ENCODE measurements at places on chromosomes 1 and 21.

GRCh38 chr21:15401331-15401730 is 328.5 kb upstream of the USP25 start:
- DNase-seq = no peak

GRCh38 chr1:112309499-112309898 is 86.5 kb upstream of the CTTNBP2NL start:
- no peak for DNase-seq

DNA sequence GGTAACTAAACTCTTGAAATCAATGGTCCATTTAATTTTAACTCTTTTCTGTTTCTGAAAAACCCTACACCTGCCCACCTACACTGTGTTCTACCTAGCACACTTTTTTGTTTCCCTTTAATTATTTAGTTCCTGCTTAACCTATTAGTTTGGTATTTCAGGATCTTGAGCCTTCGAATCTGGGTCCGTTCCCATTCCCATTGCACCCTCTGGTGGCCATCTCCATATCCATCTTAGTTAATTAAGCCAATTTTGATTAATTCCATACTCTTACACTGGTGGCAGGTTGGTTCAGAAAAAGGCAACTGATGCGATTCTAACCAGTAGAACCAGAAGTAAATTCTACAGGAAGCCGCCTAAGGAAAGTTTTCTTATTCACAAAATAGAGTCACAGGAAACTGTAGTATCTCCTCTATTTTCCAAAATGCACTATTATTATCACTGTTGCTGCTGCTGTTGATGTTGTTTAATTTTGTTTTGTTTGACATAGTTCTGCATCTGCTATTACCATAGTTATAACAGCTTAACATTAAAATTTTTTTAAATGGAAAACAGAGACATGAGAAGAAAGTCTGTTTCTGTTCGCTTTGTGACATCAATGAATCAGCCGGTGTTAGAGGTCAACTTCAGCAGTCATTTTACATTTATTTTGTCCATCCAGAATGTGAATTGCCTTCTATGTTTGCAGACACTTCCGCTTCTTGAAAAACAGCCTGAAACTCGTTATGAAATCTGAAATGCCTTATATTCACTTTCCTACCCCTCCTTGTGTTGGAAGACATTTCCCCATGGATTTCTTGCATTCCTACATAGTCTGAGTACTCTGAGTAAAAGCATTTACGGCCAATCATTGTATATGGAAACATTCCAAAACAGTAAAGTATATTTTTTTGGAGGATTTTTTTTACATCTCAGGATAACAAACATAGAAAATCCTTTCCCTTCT is 115.5 kb upstream of the NCAM2 start:
- no peak for DNase-seq

DNA sequence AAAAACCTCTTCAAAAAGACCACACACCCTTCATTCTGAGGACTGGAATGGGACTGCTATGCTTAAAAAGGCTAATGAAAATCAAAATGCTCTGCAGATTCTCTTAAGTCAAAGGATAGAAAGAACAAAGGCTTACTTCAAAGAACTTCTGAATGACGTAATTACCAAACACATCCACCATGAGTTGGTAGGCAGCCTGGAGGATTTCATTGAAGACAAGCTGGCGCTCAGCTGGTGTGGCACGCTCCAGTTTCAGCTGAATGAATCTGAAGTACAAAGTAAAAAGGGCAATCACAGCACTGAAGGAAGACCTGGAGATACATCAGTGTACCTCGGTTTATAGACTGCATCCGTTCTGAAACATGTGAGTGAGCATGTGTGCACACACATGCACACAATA is 43.5 kb upstream of the SDC3 start:
- DNase-seq = no peak

DNA sequence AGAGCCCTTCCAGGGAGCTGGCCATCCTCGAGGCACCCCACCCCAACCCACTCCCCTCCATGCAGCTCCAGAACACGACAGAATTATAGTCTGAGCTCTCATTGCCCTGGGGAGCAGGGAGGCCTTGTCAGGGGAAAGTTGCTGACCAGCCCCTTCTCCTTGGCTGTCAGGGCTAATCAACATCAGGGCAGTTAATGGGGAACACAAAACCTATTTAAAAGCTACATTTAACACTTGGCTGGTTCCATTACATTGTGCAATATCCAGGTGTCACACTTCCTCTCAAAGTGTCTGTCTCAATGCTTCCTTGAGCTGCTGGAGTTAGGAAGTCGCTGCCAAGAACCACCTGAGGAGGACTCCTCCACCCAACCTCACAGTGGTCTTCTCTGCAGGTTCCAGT is 111.8 kb upstream of the GRIK3 start:
- DNase-seq = no peak

- no peak for DNase-seq
Measured at GRCh38 chr1:164477343-164477742, 81.6 kb upstream of the PBX1 start.

DNA sequence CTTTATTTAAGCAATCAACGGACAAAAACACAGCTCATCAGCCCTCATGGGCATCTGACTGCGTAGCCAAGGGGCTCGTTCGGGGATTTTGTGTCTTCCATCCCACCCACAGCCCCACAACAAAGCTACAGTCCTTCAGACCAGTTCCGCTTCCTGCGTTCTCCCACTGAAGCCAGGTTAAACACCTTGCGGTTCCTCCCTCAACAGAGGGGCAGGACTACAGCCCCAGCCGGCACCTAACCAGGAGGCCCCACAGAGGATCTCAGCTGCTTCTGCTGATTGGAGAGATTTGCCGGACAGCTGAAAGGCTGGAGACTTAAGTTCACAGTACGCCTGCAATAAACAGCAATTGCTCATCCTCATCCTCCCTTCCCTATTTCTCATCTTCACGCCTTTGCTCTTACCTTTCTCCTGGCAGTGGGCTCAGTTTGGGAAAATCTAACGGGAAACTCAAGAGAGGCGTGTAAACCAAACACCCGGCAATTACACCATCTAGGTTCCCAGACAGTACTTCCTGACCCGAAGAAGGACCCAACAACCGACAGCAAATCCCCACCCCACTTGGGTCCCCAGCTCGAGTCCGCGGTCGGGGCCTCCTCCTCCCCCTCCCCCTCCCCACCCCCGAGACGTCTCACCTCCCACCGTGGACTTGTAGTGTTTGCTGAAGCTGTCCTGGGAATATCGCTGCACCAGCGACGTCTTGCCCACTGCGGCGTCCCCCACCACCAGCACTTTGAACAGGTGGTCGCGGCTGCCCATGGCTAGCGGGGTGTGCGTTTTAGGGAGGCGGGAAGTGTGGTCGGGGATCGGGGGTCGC is 876 bp downstream of the RAB29 start:
- DNase-seq = peak; percentile 69

DNA sequence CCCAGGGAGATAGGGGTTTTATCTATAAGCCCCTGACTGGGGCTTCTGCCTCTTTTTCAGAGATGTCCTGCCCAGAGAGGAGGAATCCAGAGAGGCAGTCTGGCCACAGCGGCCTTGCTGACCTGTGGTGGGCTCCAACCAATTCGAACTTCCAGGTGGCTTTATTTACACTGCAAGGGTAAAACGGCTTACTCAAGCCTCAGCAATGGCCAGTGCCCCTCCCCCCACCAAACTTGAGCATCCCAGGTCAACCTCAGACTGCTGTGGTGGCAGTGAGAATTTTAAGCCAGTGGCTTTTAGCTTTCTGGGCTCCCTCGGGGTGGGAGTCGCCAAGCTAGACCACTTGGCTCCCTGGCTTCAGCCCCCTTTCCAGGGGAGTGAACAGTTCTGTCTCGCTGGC is 384.0 kb upstream of the BEND5 start:
- DNase-seq = no peak

- no peak for DNase-seq
Measured at GRCh38 chr1:41383094-41383852, 22.0 kb downstream of the FOXO6 start.

- DNase-seq = no peak
Measured at GRCh38 chr1:110370827-110371226, 20.0 kb downstream of the SLC16A4 start.

DNA sequence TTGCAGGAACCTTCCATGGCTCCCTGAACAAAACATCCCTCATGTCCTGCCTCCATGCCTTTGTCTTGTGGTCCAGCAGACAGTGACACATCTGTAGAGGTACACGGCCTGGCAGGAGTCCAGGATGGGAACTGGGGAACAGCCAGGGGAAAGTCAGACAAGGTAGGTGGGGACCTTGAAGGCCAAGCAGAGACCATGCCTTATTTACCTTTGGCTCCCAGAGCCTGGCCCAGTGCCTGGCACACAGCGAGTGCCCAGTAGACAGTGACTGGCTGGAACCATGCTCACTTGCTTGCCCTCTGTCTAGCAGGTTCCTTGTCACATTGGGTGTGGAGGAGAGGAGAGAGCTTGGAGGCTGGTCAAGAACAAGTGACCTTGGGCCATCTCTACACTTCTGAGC is 81.0 kb downstream of the BCAR3 start:
- no peak for DNase-seq

DNA sequence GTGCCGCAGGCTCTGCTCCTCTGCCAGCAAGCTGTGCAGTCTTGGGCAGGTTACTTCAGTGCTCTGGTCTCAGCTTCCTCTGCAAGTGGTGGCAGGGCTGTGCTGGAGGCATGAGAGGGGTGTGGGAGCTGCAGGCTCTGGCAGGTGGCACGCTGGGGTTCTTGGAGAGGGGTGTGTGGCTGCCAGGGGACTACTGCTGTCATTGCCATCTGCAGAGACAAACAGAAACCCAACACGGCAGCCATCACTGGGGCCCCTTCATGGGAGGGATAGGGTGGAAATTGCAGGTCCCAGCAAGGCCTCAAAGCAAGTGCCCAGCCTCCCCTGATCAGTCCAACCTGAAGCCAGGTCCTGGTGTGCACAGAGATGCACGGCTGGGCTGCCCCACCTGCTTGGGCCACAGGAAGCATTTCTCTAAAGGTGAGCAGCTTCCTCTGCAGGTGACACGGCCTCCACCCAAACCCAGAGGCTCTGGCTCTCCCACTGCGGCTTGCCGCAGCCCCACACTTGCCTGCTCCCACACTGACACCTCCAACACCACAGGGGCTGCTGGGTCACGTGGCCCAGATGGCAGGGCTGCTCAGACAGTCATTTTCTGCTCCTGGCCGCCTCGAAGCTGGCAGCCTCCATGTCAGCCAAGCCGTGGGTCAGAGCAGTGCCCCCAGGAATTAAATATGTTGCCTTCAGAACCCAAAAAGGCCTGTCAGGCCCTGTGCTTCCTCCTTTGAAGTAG is 4.1 kb upstream of the COL6A2 start:
- DNase-seq = peak; percentile 36

GRCh38 chr1:158180741-158181576 is at the start of gene CD1D:
Gene CD1D, plus strand, starts transcription at chr1:158180895. Its CDS starts 207 bp downstream, at chr1:158181102.
- DNase-seq = peak; percentile 13

- DNase-seq = no peak
Measured at GRCh38 chr1:220882061-220882891, 3.0 kb downstream of the HLX start.

DNA sequence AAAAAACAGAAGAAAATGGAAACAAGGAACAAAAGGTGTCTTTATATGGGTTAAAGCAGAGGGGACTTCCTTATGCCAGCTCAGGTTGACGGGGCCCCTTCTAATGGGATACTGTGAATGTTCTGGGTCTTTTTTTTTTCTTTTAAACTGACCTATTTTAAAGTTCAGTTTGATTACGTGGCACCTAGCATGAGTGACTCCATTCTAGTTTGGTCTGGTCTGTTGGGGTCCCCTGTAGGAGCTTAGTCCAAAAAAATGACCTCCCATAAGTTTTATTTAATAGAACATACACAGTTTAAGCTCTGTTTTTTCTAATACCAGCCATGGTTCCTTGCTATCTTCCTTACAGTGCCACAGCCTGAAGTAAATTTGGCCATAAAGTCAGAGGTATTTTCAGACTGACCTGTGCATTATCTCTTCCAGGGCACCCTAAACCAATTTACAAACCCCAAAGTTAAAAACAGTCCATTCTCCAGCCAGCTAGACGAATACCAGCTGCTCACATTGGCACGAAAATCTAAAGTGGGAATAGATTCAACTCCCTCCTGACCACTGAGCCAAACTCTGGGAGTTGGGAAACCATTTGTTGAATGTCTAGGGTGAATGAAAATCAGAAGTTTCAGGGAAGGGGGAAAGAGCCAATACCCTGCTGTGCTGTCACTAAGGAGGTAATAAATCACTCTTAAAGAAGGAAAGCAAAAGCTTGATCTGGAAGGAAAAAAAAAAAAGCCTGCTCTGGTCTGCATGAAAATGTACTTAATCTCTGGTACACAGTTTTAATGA is 42.4 kb downstream of the AKNAD1 start:
- DNase-seq = no peak

GRCh38 chr21:45511007-45511406 is 31.2 kb downstream of the SLC19A1 start:
- DNase-seq = no peak

- peak; percentile 66 for DNase-seq
Measured at GRCh38 chr1:230976825-230977747, 1.6 kb downstream of the TTC13 start.

- no peak for DNase-seq
Measured at GRCh38 chr21:31162827-31163226, 124.6 kb upstream of the KRTAP19-8 start.

DNA sequence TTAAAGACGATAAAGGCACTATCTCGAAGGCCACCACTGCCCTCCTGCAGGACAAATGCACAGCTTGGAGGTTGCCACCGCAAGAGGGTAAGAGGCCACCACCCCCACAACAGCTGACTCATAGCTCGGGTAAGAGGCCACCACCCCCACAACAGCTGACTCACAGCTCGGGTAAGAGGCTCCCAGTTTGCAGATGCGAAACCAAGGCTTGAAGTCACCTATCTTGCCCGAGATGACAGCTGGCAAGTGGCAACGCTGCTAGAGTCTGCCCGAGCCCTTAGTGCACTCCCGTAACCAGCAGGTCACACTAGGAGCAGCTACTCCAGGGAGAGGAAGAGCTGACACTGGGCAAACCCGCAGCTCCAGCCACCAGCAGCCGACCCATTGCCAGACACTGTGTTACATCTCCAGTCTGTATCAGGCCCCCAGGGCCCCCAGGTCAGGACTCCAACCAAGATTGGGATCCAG is 17.1 kb upstream of the SPSB1 start:
- peak; percentile 36 for DNase-seq

GRCh38 chr1:52976183-52977035 is 49.3 kb downstream of the SCP2 start:
- DNase-seq = no peak

DNA sequence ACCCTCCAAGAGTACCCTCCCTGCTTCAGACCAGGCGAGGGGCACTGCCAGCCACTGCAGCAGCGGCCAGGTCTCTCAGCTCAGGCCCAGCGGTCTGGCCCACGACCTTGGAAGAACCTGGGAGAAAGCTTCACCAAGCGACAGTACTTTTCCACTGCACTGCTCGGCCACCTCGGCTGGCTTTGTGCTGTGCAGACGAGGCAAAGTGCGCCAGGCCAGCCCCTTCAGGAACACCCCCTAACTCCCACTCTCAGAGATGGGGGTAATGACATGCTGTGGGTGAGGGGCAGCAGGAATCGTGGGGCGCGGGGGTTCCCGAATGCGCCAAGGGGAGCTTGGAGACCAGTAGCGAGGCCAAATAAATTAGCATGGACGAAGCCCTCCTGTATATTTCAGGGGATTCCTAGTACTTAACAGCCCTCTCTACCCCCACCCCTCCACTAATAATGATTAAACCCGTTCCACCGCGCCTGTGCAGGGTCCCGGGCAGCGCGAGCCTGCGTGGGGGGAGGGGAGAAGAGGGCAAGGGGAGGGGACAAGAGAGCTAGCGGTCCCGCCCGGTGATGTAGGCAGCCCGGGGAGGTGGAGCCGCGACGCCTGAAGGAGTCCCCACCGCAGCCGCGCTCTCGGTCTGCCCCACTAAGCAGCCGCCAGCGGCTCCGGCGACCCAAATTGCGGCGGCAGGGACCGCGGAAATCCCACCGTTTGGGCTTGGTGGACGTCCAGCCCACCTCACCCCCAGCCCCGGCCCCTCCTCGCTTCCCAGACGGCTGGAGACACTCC is at the start of gene FAM43B:
Gene FAM43B (plus strand): TSS at position 629 of the 783 bp plus-strand sequence. CDS start 401 bp downstream, outside the sequence.
- no peak for DNase-seq

- no peak for DNase-seq
Measured at GRCh38 chr1:66938613-66939012, 13.8 kb downstream of the MIER1 start.
